ENCODE measurements at places on chromosomes 1 and 21. TPM values are rescaled to one million over a fixed set of nuclear protein-coding genes. Genes with fewer than 3 reads are reported as not detected.

GRCh38 chr1:156075162-156075561 lies 7.1 kb downstream of the MEX3A start:
- no peak for DNase-seq

GRCh38 chr1:110134050-110134595 lies 16.2 kb upstream of the SLC6A17 start:
- DNase-seq, result no peak

GRCh38 chr1:6475381-6476133 lies 9.6 kb upstream of the TNFRSF25 start:
- peak; percentile 80 for DNase-seq

GRCh38 chr1:22131875-22132486 lies 10.9 kb downstream of the WNT4 start:
- DNase-seq, result peak; percentile 56

GRCh38 chr1:176752505-176752904 lies 289.5 kb downstream of the PAPPA2 start:
- no peak for DNase-seq

DNA sequence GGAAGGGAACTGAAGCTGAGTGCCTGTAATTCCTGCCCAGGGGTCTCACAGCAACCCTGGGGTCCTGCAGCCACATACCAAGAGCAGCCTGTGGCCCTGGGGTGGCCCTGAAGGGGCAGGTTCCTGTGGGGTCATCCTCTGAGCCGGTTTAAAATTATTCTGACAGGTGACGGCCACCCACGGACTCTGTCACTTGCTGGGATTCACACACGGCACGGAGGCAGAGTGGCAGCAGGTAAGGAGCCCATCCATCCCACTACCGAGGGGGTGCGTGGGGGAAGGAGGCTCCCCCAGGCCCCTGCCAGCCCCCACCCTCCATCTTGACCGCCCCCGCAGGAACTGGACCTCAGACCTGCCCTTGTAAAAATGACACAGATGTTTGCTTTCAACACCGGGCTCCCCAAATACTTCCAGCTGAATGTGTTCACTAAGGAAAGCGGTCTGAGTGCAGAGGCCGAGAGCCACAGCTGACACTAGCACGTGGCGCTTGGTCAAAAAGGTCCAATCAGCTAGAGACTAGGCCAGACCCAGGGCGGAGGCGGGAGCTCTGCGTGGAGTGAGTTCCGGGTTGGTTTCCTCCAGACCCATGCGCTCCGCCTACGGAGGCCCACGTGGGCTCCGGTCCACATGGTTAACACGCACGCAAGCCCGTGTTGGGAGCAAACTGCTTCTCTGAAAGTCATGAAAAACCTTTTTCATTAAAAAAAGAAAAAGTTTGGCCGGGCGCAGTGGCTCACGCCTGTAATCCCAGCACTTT lies 10.0 kb downstream of the YBEY start:
- peak; percentile 47 for DNase-seq

- no peak for DNase-seq
Observed at GRCh38 chr1:29685387-29685786, 449.1 kb downstream of the PTPRU start.

- no peak for DNase-seq
Observed at GRCh38 chr1:198254521-198254920, 97.7 kb downstream of the NEK7 start.

- no peak for DNase-seq
Observed at GRCh38 chr1:71522721-71523120, 441.9 kb upstream of the ZRANB2 start.

- no peak for DNase-seq
Observed at GRCh38 chr1:3880429-3881192, 19.5 kb downstream of the C1orf174 start.

- DNase-seq, result no peak
Observed at GRCh38 chr1:178682429-178682828, 42.6 kb upstream of the RALGPS2 start.

GRCh38 chr1:246157516-246157915 lies 349.6 kb downstream of the SMYD3 start:
- no peak for DNase-seq

DNA sequence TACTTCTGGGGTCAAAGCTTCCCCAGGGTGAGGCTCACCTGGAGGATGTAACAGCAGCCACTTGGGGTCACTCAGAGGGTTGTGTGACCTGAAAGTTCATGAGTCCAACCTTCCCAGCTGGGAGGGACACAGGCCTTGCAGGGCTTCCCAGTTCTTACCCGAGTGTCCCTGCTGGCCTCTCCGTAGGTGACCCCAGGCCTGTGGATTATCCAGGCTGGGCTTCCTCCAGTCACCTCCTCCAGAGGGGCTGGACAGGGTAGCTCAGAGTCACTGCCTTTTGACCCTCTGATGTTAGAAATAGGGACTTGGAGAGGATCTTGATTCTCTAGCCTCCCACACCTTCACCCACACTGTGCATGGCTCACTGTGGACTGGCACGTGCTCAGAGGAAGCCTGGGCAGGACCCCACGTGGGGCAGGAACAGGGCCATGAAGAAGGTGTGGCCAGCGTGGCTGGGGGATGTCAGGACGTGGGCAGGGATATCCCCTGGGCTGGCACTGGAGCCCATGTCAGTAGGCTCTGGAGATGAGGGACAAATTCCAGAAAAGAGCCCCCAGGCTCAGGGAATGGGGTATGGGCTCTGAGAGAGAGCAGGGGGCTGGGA lies 131.8 kb downstream of the ACTL8 start:
- no peak for DNase-seq

DNA sequence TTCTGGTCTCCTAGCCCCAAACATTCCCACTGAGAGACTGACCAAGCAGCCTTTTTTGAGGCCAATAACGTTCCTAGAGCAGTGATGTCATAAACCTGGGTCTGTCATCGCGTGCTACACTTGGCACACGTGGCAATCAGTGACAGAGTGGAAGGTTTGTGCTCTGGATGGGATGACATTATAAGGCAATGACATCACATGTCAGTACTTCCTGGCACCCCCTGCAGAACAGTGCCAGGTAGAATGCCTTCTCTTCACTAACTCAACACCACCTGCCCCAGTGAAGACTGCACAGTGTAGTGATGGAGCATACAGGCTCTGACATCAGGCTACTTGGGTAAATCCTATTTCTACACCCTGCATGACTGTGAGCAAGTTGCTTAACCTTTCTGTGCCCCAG lies 5.4 kb upstream of the ZNF648 start:
- DNase-seq, result no peak

The S100A4 gene
- total RNA-seq, result 209 TPM

DNA sequence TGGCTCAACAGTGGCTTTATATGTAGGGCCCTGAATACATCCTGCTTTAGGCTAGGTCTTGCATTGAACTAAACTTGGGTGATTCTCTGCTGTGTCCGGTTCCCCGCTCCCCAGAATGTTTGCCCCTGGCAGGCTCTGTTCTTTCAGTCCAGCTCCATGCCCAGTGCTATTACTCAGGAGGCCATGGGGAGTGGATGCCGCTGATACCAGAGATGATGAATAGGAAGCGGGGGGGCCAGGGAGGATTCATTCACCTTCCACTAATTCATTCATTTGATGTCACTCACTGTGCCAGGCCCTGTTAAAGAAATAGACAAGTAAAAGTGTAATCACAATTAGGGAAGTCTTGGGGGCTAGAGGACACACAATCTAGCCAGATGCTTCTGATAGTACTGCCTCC lies 83.8 kb downstream of the TMEM53 start:
- peak; percentile 49 for DNase-seq

GRCh38 chr1:201262963-201263608 lies 20.2 kb upstream of the PKP1 start:
- DNase-seq, result no peak

- DNase-seq, result no peak
Observed at GRCh38 chr21:34043333-34043732, 30.0 kb upstream of the MRPS6 start.

DNA sequence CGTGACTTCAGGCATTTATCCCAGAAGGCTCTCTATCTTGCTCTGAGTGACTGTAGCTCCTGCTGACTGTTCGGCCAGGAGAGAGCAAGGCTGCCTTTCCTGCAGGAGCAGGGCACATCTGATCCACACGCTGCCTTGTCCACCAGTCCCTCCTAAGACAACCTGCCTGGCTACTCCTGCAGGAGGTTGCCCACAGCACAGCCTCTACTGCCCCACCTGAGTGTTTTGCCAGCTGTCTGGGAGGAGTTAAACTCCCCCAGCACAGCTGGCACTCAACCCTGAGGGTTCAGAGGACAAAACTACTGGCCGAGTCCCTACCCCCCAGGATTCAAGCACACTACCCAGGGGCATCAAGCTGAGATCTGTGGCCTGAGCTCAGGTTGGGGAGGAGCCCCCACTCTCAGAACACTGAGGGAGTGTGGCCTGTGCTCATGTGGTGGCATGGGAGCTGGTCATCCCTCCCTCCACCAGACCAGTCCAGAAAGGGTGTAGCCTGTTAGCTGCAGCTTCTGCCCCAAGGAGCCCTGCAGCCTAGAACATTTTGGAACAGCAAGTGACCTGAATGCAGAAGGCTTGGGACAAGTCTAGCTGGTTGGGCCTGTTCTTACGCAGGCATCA lies 237.3 kb downstream of the SLC44A5 start:
- DNase-seq, result no peak

GRCh38 chr1:93908394-93909145 lies 660 bp downstream of the GCLM start:
- peak; percentile 73 for DNase-seq

GRCh38 chr1:39896909-39897685 lies 4.6 kb downstream of the MYCL start:
- no peak for DNase-seq

The KIAA0040 gene
- 1.8 TPM for total RNA-seq

DNA sequence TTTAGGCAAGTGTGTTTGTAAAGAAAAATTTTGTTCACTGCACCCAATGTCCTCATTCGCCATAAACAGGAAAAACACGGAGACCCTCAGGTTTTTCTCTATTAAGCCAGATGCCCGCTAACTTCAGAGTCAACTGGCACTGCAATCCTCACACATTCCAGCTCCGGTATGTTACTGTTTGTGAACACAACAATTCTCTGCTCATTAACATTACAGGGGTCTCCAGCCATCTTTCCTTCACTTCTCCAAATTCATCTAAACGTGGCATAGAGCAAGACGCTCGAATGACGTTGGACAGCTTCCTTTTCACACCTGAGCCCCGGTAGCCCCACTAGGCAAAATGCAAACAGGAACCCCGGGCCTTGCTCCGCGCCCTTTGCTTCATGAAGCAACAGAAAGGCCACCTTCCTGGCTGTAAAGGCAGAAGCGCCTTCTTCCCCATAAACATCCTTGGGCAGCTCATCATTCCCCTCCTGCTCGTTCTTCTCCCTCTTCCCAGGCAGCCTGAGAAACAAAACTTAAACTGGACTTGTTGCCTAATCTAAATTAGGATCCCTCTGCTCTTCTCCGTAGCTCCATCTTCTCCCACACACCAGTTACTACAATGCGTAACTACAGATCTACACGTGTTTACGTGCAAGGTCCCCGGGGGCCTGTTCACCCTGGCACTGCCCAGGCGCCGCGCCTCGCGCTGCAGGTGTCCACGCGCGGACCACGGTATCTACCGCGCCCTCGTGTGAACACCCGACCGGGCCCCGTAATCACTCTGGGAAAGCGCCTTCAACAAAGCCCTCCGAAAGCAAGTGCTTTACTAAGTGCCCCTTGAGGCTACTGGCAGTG lies 1.2 kb downstream of the LBR start:
- no peak for DNase-seq

DNA sequence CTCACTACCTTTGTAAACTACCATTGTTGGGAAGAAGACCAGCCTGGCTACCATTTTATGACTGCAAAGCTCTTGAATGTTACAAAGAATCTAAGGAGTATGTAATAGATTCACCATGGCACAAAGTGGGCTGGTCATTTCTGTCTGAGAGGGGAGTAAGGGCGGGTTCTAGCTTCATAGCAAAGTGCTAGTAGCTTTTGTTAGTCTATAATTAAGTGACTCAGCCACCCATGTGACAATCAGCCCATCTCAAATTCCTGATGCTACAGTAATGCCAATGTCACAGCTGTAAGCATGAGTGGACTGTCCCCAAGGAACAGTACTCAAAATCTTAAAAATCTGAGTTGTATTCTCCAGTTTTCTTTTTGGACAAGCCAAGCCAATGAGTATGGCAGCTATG lies 15.4 kb upstream of the OTUD3 start:
- DNase-seq, result peak; percentile 39

DNA sequence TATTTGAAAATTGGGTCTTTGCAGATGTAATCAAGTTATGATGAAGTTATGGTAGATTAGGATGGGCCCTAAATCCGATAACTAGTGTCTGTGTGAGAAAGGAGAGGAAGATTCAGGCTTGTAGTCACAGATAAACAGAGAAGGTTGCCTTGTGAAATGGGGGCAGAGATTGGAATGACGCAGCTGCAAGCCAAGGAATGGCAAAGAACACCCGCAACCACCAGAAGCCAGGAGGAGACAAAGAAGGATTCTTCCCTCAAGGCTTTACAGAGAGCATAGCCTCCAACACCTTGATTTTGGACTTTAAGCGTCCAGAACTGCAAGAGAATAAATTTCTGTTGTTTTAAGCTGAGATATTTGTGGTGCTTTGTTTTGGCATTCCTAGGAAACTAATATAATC lies 35.4 kb upstream of the COL24A1 start:
- DNase-seq, result no peak

The ENAH gene
- total RNA-seq, result 130 TPM

GRCh38 chr1:51514733-51515132 lies 4.3 kb downstream of the EPS15 start:
- no peak for DNase-seq

DNA sequence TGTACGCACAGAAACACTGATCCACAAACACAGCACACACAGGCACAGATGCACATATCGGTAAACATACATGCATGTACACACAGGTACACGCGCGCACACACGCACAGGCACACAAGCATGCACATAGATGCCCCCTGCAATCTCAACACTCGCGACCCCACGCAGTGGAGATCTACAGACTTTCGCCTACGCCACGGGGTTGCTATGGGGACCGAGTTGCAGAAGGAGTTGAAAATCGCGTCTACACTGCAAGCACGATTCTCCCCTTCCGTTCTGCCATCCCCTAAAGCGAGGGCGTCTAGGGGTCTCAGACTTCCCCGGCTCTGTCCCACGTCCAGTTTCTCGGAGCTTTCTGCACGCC lies 826 bp downstream of the TRIM17 start:
- DNase-seq, result no peak

The ITGB3BP gene
- total RNA-seq, result 6.1 TPM

GRCh38 chr1:4058122-4058521 lies 158.1 kb upstream of the C1orf174 start:
- DNase-seq, result no peak

The SPRR2E gene
- total RNA-seq, result not detected

The ABCA4 gene
- total RNA-seq, result 0.04 TPM

DNA sequence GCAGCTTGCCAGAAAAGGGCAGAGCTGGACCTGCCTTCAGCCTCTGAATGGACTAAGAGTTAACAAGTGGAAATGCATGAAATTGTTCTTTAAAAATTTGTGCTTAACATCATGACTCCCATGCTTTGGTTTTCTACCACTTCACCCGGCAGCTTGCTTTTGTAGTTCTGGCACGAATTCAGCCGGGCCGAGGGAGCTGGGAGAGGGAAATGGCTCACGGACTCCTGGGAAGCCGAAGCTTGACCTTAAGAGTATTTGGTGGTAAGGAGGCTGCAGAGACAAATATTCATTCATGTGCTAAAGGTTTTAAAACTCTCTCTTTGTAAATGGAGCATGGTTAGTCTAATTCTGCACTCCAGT lies 17.2 kb upstream of the GFI1 start:
- no peak for DNase-seq

The OR2C3 gene
- not detected for total RNA-seq

GRCh38 chr1:198272492-198272891 lies 115.7 kb downstream of the NEK7 start:
- no peak for DNase-seq

GRCh38 chr1:152725261-152725660 lies 17.3 kb downstream of the LCE4A start:
- no peak for DNase-seq

The PMVK gene
- 70.0 TPM for total RNA-seq

The SELENBP1 gene
- total RNA-seq, result 34.7 TPM

The CR1 gene
- total RNA-seq, result 2.9 TPM
